ENCODE measurements at places on chromosomes 5 and 9.

DNA sequence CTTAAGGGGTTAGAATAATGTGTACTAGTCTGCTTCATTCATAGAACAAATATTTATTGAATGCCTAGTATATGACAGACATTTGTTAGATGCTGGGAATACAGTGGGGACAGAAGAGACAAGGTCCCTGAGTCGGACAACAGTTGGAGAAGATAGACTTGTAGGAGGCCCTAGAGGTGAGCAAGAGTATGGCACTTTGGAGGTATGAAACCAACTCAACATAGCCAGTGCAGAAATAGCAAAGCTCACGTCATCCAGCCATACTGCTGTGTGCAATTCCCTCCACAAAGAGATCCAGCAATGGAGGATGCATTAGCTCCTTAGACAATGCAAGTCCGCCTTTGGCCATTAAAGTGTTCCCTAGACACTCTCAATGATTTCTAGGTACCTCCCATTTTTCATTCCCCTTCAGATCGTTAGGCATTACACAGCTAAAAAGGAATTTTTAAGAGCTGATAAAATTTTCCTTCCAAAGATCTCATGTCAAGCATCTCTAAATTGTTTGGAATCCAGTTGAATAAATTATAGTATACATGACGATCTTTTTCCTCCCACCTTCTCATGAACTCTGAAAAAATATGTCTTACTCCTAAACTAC is 1949.6 kb upstream of the WWC1 start:
- no peak overlapping the region for H3K27ac ChIP-seq
- DNase-seq: no peak
- no peaks in the 10 kb centered on the region for H3K36me3 ChIP-seq
- H3K4me3 ChIP-seq: no peak overlapping the region

DNA sequence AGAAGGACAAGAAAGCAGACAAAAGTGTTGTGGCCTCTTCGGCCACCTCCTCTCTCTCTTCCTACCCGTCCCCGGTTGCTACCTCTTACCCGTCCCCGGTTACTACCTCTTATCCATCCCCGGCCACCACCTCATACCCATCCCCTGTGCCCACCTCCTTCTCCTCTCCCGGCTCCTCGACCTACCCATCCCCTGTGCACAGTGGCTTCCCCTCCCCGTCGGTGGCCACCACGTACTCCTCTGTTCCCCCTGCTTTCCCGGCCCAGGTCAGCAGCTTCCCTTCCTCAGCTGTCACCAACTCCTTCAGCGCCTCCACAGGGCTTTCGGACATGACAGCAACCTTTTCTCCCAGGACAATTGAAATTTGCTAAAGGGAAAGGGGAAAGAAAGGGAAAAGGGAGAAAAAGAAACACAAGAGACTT is 2.4 kb downstream of the EGR1 start:
- no peak overlapping the region for H3K27ac ChIP-seq
- H3K27me3 ChIP-seq: no peaks in the 10 kb centered on the region
- DNase-seq: no peak
- no peak overlapping the region for H3K4me3 ChIP-seq

- H3K4me1 ChIP-seq: peaks cover 67% of the 10 kb centered on the region
- peak overlapping the region; percentile 80 for H3K27ac ChIP-seq
- DNase-seq: no peak
- no peak overlapping the region for H3K4me3 ChIP-seq
- H3K27me3 ChIP-seq: no peaks in the 10 kb centered on the region
Measured at GRCh38 chr5:131279204-131279603, 15.4 kb downstream of the CDC42SE2 start.

GRCh38 chr5:174317256-174317894 is 271.9 kb downstream of the NSG2 start:
- no peak for DNase-seq
- H3K27ac ChIP-seq: no peak overlapping the region
- no peaks in the 10 kb centered on the region for H3K36me3 ChIP-seq
- peaks cover 2% of the 10 kb centered on the region for H3K27me3 ChIP-seq

DNA sequence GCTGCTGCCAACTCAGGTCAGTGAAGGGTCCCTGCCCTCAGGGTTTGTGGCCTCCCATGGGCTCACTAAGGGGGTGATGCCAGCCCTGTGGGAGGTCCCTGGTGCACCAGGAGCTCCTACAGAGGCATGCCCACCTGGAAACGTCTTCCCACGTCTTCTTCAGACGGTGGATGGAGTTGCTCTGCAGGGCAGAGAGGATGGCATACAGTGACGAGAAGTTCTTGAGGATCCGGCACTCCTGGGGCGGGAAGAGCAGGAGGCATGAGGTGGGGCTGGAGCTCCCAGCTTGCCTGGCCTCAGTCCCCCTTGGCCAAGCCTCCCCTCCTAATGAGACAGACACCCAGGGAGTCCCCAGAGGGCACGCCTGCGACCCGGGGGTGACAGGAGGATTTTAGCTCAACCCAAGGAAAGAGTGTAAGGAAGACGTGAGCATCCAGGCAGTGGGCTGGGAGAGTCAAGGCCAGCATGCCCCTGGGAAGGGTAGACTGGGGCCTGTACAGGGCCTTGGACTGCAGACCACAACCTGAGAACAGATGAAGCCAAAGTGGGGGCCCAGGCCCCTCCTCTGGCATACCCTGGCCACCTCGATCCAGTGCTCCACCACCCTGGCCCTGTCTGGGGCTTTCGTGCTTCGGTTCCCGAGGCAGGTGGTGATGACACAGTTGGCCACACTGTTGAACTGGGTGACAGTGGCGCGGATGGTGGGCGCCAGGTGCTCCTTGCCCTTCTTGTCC is 14.4 kb downstream of the RALGDS start:
- DNase-seq: no peak
- H3K27me3 ChIP-seq: no peaks in the 10 kb centered on the region
- no peak overlapping the region for H3K4me3 ChIP-seq
- H3K36me3 ChIP-seq: peaks cover 19% of the 10 kb centered on the region
- H3K27ac ChIP-seq: no peak overlapping the region

All from naive thymus-derived CD4-positive, alpha-beta T cell (primary cell).